ENCODE measurements at places on chromosomes 3 and 15.
A peak's percentile ranks its signal among the peaks of the same experiment; 100 is the strongest.

DNA sequence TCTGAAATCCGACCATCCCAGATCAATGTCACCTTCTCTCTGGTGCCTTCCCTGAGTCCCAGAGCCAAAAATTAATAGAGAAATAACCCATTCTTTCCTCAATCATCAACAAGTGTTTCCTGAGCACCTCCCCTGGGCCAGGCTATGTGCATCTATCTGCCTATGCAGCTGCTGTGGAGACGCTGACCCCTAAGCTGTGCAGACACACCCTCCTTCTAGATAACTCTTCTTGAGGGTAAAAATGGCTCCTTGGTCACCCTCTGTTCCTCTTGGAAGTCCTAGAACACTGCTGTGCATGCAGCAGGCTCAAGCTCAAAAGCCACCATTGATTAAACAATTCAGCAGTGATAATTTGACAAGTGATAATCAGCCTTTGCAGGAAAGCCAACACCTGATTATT, 18.4 kb downstream of the CA12 start:
- DNase-seq, result no peak

DNA sequence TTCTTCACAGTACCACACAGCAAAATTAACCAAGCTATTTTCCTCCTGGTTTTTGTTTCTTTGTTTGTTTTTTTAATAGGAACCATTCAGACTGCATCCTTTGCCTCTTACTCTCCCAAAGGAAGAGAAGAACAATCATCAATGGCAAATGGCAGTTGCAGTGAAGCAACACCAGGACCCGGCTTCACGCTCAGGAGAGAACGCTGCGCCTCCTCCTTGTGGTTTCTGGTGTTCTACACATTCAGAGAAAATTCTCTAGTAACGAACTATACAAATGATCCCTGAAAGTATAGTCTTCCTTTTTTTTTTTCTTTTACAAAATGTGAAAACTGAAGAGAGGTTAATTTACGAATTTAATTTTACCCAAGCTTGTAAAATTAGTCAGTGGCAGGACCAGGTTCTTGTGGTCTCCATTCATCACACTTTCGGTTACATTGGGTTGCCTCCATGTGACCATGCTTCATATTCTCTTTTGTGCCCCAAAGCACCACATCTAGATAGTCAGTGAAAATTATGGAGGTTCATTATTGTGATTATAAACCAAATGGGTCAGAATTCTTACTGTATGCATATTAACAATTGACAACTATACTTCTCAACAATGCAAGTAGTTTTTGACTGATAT, 10.6 kb upstream of the MINDY2 start:
- no peak for DNase-seq

DNA sequence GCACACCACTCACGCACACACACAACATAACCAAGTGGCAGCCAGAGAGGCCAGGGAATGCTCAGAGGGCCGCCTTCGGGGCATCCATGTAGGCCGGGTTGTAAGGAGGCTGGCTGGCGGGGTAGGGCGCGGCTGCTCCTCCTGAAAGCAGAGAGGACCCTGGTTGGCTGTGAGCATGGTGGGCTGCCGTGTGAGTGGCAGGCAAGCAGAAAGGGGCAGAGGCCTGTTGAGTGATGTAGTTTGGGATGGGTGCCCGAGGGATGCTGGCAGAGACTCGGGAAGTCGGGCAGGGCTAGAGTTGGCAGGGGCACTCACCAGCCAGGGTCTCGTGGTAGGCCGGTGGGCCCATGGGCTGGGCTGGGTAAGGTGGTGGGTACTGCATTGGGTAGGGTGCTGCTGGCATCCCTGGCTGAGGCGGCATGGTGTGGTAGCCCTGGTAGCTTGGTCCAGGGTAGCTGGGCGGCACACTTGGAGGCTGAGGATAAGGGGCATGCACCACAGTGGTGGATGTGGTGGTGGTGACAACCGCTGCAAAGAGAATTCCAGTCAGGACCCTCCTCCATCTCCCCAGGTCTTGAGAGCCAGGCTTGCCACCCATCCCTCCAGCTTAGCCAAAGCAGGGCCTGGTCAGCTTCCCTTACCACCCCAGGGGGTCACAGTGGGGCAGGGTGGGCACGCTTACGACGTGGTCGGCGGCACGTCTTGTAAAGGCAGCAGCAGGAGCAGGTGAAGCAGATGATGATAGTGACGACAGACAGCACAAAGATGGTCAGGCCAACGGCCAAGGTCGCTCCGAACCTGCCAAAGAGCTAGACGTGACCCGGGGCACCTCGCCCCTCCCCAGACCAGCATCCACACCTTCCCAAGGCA, 22.7 kb downstream of the ATRIP start:
- no peak for DNase-seq

DNA sequence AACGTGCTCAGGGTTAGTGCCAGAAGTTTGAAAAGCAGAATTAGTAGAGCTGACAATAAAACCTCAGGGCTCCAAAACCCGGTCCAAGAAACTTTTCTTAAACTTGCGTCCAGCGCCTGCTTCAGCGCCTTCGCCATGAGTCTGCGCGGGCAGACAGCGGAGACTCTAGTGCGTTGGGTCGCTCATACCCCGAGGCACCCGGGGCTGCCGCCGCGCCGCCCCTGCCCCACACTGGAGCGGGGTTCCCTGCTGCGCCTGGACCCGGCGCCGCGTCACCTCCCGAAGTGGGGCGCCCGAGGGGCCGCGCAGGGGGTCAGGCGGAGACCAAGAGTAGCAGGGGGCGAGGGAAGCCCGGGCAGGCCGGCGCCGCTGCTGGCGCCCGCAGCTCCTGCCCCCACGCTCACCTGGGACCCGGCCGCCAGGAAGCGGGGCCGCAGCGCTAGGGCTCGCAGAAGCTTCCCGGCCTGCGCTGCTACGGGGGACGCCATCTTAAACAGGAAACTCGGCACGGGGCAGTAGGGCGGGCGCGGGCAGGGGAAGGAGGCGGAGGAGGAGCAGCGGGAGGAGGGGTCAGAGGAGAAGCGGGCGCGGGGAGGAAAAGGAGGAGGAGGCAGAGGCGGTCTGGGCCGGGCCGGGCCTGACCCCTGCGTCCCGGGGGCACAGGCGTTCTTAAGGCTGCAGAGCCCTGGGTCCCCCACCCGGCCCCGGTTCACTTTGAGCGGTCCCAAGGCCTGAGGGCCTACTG, at the start of gene SUCLG2:
Gene SUCLG2, minus strand, starts transcription at position 514 of the 745 bp plus-strand sequence. Its CDS starts 26 bp downstream, at position 488.
- peak; percentile 94 for DNase-seq

- no peak for DNase-seq
These were observed 75.6 kb downstream of the MCTP2 start for GRCh38 chr15:94306700-94307650.

- no peak for DNase-seq
These were observed 72.2 kb downstream of the DZIP3 start for GRCh38 chr3:108661699-108662098.

- DNase-seq, result no peak
These were observed 134.8 kb upstream of the IGF1R start for GRCh38 chr15:98513428-98513986.

DNA sequence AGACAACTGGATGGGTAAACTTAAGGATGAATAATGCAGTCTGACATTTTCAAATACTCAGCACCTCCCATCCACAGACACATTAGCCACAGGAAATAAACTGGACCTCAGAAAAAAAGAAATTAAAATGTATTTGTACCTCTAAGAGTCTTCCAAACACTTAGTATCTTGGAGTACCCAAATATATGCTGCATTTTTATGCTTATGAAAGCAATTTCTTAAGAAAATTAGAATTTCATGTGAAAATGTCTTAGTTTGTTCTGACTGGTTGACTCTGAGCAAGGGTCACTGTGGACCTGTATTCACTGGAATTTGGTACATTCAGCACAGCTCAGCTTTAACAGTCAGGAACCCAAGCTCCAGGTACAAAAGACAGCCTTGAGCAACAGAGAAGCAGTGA, 216.2 kb upstream of the UBE2E2 start:
- no peak for DNase-seq

DNA sequence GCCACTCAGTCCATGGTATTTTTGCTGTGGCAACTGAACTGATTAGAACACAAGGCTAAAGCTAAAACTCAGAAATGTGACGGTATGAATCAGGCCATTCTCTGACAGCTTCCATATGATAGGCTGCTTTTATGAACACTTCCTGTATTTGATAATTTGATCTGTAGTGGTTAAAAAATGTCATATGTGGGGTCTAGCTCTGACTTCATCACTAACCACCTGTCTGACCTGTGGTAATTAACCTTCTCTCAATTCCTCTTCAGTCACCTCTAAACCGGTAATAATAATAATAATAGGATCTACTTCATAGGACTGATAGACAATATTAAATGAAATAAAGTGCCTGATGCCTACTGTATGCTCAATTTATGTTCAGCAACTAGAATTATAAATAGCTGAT, 223.2 kb downstream of the MBNL1 start:
- DNase-seq, result no peak

DNA sequence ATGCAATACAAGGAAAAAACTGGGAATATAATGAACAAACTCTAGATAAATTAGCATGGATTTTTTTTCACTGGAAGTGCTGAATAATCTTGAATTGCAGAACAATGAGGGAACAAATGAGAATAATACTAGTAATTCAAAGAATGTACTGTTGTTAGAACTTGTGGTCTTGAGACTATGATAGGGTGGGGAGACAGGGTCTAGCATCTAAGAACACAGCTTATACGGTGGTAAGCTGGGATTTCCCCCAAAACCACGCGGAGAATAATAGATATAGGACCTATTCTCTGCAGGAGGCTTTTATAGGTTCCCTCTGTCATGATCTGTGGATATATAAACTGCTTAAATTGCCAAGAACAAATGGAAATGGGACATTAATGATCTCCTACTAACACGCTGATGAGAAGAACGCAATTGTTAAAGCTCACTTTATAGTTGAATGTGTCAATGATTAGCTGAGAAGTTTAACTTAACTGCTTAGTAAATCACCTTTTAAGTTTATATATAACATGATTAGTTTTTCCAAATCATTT, 692.3 kb downstream of the ZPLD1 start:
- DNase-seq, result no peak
